ENCODE measurements at places on chromosomes 3 and 15.
A peak's percentile ranks its signal among the peaks of the same experiment; 100 is the strongest.

GRCh38 chr15:89978914-89979313 is 22.2 kb upstream of the ZNF710 start:
- no peak for DNase-seq

- DNase-seq: no peak
Observed at GRCh38 chr3:73680391-73681095, 55.8 kb upstream of the PDZRN3 start.

DNA sequence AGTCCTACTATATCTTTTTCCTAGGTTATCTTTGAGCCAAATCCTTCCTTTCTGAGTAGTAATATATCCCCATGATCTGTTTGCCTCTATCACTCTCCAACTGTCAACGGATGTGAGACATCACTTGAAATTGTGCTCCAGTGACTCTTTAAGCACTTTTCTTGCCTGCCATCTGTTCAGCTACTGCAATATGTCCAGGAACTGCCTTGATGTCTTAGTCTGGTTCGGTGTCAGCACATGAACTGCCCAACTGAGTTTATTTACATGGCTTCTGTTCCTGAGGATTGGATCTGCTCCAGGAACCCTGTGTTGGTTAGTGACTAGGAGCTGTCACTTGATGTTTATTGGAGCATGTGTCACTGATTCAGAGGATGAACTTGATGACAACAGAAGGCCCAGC is 116.5 kb downstream of the SLC9A9 start:
- DNase-seq: peak; percentile 99

DNA sequence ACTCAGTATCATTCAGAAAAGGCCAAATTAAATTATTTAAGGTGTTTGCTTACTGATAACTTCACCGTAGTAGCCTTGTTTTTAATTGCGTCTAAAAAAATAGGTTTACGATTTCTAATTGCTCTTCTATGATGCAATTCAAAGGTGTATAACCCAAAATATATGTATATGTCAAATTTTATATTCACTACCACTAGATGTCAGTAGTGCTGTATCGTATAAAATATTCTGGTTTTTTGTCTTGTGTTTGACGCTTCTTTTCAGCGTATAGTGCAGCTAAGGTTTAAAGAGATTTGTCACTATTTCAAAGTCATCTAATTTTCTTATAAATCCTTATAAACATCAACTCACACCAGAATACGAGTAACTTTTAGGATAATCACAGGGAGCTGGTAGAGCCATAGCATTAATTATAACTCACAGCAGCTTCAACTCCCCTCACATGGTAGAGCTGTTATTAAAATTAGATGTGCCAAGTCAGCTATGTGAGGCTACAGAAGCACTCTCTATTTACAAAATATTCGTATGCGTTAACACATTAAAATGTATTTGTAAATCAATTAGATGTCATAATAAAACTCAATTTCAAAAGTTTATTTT is 3.5 kb downstream of the PFN2 start:
- DNase-seq: peak; percentile 71

- DNase-seq: peak; percentile 90
Observed at GRCh38 chr15:60932051-60932915, 296.8 kb downstream of the RORA start.

GRCh38 chr15:55960946-55961345 is 32.5 kb downstream of the NEDD4 start:
- no peak for DNase-seq

- peak; percentile 78 for DNase-seq
Observed at GRCh38 chr15:31360843-31361763, 34.5 kb downstream of the KLF13 start.
